ENCODE measurements at places on chromosomes 13 and 19.

DNA sequence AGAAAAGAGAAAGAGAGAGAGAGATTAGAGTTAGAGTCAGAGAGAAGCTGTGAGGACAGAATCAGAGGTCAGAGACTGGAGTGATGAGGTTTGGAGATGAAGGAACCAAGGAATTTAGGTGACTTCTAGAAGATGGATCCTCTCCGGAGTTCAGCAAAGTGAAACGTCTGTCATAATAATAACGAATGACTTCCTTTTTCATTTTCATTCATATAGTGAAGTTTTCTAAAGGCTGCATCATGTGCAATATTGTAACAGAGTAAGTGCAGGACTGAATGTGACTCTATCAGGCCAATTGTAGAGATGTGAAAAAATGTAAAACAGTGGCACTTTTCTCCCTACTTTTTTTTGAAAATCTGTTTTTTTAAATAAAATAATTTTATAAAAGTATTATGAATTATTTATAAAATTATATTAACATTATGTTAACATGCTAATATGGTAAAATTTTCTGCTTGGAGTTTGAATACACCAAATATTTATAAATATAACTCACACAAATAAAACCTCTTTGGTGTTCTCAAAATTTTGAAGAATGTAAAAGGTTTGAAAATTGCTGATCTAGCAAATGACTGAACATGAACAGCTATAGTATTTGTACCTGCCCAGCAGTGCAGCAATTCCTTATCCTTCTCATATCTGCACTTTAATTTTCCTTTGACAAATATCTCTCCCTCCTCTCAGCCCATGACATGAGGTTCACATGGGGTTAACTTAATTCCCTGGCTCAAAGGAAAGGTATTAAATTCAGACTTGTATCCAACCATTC lies 4.2 kb upstream of the TNFSF11 start:
- no peak for DNase-seq

DNA sequence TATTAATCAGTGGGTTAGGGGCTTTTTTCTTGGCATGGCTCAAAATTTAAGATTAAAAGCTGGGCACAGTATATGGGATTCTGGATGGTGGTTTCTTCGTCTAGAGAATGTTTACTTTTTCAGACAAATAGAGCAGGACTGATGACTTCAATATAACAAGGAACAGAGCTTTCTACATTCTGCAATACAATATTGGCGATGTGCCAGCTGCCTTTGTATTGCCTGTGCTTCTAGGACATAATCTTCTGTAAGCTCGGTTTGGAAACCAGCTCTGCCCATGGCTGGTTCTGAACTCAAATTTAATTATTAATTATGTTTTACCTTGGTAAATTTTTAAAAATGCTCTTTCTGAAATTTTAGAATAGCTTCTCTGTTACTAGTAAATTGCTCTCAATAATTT lies 139.1 kb upstream of the TRPC4 start:
- no peak for DNase-seq

- no peak for DNase-seq
Observed at GRCh38 chr13:33123066-33123859, 107.0 kb downstream of the KL start.

DNA sequence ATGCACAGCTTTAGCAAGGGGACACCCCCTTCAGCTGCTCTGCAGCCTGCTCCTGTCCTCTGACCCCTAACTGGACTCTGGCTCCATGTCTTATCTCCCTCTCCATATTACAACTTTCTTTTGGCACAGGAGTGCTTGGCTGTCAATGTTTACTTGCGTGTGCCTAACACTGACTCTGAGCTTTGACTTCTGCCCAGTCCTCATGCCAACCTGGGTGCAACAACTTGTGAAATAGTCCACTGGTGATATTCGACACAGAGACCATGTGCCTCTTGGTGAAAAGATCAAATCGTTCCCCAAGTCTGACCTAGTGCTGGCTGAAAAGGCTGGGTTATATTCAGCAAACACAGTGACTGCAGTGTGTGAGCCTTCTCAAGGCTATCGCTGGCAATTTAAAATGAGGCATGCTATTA lies 34.1 kb upstream of the KLF12 start:
- DNase-seq = no peak

- no peak for DNase-seq
Observed at GRCh38 chr19:52923778-52924593, 758 bp upstream of the ZNF888 start.

Data from right kidney (tissue), 9 donors.